ENCODE measurements at places on chromosomes 16 and 17.

DNA sequence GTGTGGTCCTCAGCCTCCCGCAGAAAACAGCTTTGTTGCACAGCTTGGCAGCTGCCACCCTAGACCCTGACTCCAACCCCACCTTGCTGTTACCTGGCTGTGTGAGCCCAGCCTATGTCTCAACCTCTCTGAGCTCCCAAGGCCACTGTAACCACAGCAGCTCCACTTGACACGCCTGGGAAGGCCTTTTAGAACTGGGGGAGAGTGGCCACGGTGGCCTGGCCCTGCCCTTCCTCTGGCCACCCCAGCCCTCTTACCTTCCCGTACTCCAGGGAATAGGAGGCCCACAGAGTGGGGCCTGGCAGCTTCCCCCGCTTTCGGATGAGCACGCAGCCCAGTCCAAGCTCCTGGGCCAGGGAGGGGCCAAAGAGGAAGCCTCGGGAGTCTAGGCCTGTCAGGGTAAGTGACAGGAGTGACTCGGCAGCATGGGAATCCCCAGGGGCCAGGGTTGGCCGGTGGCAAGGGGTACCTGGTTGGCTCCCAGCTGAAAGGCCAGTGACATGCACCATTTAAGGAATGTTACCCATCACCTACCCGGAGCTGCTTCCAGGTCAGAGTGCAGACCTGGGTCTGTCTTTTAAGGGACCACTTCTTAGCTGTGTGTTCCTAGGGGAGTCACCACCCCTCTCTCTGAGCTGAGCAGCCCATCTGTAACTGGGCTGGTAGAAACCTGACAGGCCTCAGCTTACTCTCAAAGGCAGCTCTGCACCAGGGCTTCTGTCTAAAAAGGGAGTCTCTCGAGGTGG, 1.4 kb downstream of the APRT start:
- DNase-seq, result no peak
- H3K27me3 ChIP-seq, result no peaks in the 10 kb centered on the region
- H3K4me1 ChIP-seq, result peaks cover 20% of the 10 kb centered on the region
- H3K4me3 ChIP-seq, result peak overlapping the region; percentile 94

GRCh38 chr17:13931800-13932460, 137.4 kb upstream of the COX10 start:
- no peaks in the 10 kb centered on the region for H3K27me3 ChIP-seq
- DNase-seq, result no peak
- no peak overlapping the region for H3K27ac ChIP-seq
- no peaks in the 10 kb centered on the region for H3K36me3 ChIP-seq

DNA sequence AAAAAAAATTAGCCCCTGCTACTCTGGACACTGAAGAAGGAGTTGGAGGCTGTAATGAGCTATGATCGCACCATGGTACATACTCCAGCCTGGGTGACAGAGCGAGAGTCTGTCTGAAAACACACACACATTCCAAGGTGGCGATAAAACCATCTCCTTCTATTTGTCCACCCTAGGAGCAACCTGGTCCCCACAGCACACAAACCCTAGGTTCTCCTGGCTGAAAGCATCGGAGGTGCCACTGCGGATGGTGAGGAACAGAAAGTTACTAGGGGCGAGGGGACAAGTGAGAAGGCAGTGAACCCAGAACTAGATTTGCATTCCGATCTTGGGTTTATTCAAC, 1.4 kb upstream of the ECI1 start:
- H3K4me3 ChIP-seq, result no peak overlapping the region
- H3K27ac ChIP-seq, result no peak overlapping the region
- H3K36me3 ChIP-seq, result peaks cover 30% of the 10 kb centered on the region
- no peak for DNase-seq

GRCh38 chr17:3682033-3682432, 13.4 kb downstream of the EMC6 start:
- no peaks in the 10 kb centered on the region for H3K4me1 ChIP-seq
- no peak for DNase-seq
- peaks cover 5% of the 10 kb centered on the region for H3K36me3 ChIP-seq
- H3K27me3 ChIP-seq, result no peaks in the 10 kb centered on the region
- no peak overlapping the region for H3K4me3 ChIP-seq

DNA sequence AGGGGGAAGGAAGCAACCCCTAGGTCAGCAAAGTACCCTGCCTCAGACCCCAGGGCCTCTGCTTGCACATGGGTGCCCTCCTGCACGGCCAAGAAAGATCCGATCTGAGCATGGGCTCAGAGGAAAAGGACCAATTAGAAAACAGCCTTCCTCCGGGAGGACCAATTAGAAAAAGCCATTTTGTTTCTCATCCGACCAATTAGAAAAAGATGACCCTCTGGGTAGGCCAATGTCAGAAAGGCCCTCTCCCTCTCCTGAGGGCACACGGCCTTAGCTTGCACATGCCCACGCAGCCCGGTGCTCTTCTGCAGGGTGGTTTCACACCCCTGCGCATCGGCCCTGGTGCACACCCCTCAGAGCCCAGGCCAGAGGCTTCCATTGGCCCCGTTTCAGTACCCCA, 5.1 kb upstream of the CISD3 start:
- peaks cover 44% of the 10 kb centered on the region for H3K4me1 ChIP-seq
- no peak for DNase-seq

GRCh38 chr17:74163836-74164235, 39.6 kb upstream of the RPL38 start:
- no peak for DNase-seq
- no peak overlapping the region for H3K27ac ChIP-seq
- peaks cover 4% of the 10 kb centered on the region for H3K27me3 ChIP-seq
- H3K4me3 ChIP-seq, result no peak overlapping the region
- H3K36me3 ChIP-seq, result no peaks in the 10 kb centered on the region
- H3K4me1 ChIP-seq, result no peaks in the 10 kb centered on the region

DNA sequence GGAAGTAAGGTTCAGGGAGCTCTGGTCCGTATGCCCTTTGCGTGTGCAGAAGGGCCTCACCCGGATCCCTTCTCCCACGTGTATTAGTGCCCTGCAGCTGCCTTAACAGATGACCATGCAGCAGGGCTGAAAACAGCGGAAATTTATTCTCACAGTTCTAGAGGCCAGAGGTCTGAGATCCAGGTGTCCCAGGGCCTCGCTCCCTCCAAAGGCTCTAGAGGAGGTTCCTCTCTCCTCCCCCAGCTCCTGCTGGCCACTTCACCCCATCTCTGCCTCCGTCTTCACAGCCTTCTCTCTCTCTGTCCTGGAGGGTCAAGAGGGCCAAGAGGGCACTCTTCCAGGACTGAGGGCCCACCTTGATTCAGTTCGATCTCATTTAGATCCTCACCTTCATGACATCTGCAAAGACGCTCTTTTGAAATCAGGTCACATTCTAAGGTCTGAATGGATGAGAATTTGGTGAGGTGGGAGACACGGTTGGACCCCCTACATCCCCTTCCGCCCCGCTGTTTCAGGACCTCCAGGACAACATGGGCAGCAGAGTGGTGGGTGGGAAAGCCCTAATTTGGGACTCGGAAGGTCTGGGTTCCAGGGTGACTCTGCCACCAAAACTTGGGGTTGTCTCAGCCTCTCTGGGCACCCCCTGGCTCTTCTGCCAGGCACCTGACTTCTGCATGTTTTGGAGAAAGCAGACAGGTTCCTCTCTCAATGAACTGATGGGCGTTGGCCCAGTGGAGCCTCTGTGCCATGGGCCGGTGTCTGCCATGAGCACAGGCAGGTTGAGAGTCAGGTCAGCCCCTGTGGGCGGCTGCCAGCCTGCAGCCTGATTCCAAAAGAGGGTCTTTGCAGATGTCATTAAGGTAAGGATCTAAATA, 361.2 kb downstream of the SEC14L1 start:
- H3K36me3 ChIP-seq, result peaks cover 40% of the 10 kb centered on the region
- no peak for DNase-seq
- H3K27ac ChIP-seq, result no peak overlapping the region
- H3K4me3 ChIP-seq, result no peak overlapping the region
- no peaks in the 10 kb centered on the region for H3K27me3 ChIP-seq

- no peak overlapping the region for H3K4me3 ChIP-seq
- no peaks in the 10 kb centered on the region for H3K36me3 ChIP-seq
- H3K27me3 ChIP-seq, result no peaks in the 10 kb centered on the region
- H3K4me1 ChIP-seq, result peaks cover 15% of the 10 kb centered on the region
Observed at GRCh38 chr17:46200197-46200596, 7.0 kb upstream of the KANSL1 start.

GRCh38 chr16:65041667-65042066, 80.2 kb downstream of the CDH11 start:
- H3K27me3 ChIP-seq, result no peaks in the 10 kb centered on the region
- H3K36me3 ChIP-seq, result no peaks in the 10 kb centered on the region
- DNase-seq, result no peak
- no peak overlapping the region for H3K4me3 ChIP-seq

GRCh38 chr17:80504686-80505413, 28.4 kb upstream of the NPTX1 start:
- H3K27ac ChIP-seq, result no peak overlapping the region
- H3K4me3 ChIP-seq, result no peak overlapping the region
